AML-193 (cell line): ENCODE measurements at places on chromosomes 7 and 10.

DNA sequence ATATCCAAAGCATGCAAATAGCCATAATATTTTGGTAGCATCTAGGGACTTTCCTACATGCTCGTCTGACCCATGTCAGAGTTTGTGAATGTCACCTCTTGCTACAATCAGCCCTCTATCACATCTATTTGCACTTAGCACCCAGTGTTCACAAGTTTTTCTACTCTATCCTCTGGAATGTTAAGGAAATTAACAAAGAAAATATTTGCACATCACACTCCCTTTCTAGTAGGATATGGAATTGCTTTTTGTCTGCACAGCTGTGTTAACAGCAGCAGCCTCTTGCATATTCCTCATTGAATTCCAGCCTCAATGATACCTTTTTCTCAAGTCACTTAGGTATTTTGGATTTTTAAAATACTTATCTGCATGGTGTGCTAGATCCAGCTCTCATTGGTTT is 403.1 kb upstream of the SEMA3C start:
- no peak for DNase-seq

DNA sequence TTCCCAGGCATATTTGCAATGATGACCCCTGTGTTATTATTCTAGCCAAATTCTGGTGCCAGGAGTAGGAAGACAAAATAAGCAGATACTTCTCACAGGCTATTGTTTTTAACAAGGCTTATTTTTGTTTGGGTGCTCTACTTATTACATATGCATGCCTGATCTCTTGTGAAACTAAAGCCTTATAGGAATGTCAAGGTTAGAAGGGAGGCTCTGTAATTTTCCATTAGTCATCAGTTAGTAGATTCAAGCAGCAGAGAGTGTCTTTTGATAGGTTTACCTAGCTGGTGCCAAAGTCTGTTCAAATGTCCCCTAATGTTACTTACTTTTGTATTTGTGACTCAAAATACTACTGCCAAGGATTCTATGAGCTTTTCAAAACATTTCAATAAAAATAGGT is 11.7 kb upstream of the TMEM106B start:
- no peak for DNase-seq

GRCh38 chr10:101693651-101693977 is 1.4 kb downstream of the FBXW4 start:
- DNase-seq = no peak

- no peak for DNase-seq
These were observed 765 bp upstream of the LCOR start for GRCh38 chr10:96831200-96831866.

DNA sequence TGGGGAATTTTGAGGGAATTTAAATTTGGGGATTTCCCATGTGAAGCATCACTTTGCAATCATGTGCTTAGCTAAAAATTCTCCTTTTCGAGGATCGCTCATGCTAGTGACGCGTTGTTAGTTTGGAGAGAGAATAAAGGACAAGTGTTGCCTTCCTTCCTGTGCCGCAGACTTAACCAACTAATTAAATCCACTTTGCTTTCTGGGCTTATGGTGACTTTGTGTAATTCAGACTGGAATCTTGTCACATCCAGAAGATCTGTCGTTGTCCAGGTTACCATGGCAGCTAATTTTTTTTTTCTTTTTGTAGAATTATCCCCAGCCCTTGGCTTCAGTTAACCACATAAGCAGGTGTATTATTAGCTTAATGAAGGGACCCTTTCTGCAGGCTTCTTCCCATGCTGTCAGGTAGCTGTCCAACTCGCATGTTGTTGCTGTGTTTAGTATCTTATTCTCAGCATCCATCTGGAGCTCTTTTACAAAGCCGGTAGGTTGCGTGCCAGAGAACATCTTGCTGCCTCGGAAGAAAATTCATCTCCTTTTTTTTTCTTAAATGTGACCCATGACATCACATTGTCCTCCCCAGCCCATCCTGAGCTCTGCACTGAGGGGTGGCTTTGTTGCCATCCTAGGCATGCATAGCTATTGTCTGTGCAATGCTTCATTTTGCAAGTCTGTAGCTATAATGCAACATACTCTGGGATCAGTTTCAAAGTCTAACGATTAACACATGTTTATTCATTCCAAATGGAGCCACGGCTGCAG is 47.2 kb upstream of the NRP1 start:
- no peak for DNase-seq

DNA sequence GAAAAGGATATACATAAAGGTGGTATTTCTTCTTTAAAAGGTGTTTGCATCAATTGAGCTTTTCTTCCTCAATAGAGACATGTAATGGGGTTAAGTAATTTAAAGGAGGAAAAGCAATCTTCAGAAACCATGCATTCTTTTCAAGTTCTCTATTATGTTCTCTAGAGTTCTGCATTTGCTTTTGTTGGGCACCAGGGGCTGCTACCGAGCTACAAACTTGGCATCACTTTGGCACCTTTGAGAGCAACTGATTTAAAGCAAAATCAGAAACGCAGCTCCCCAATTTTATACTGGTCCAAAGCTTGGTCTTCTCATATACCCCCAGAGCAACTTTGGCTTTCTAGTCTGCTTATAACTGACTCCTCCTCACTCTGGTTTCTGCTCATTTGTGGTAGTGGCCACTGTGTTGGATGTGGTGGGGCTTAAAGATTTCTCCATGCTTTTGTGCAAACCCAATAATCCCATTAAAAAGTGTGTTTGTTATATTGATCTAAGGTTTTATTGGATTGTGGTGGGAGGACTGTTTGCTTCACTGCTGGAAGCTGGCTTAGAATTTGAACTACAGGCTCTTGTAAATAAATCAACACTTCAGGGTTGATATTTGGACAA is 712.1 kb downstream of the PHTF2 start:
- peak; percentile 27 for DNase-seq

- DNase-seq = no peak
These were observed 233.8 kb upstream of the PPP2R2D start for GRCh38 chr10:131667047-131667446.

GRCh38 chr10:13136651-13137050 is 24.7 kb upstream of the MCM10 start:
- DNase-seq = no peak

- no peak for DNase-seq
These were observed 111.9 kb downstream of the TCERG1L start for GRCh38 chr10:131199646-131200045.

DNA sequence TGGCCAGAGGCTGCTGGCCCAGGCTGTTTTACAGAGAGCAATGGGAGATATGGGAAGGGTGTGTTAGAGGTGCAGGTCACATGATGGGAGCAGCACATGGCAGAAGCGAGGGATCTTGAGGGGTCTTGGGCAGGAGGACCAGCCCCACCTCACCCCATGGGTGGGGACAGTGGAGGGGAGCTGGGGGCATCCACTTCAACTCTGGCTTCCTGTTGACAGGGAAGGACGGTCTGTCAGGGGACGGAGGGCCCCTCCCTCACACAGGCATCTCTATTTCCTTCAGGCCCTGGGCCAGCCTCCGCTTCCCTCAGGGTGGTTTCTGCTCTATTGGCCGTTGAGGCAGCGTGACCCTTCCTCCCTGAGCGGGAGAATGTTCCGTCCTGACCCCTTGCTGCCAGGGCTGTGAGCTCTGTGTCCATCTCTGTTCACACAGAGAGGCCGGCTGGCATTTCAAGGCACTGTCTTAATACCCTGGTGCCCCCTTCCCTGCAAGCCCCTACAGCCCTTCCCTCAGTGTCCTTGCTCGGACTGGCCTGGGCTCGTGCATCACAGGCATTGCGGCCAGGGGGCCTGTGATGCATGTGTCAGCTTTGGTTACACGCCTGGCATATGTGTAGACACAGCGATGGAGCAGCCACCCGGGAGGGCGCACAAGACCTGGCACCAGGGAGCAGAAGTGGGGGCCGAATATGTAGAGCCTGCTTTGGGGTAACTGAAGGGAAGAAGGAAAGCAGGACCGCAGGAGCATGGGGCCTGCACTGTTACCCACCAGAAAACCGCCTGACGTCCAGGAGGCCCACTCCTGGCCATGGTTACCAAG is 31.8 kb downstream of the RAMP3 start:
- DNase-seq = no peak

GRCh38 chr10:117374506-117375359 is 507 bp downstream of the PDZD8 start:
- DNase-seq = no peak

GRCh38 chr7:158751751-158752150 is 47.1 kb upstream of the NCAPG2 start:
- no peak for DNase-seq

- DNase-seq = no peak
These were observed 161.5 kb downstream of the GPR158 start for GRCh38 chr10:25336330-25336729.

- no peak for DNase-seq
These were observed 338.9 kb downstream of the WDR37 start for GRCh38 chr10:1395025-1395480.
